Astrocyte (in vitro differentiated cells and primary cell): ENCODE measurements at places on chromosomes 5 and 9. TPM values are rescaled to one million over a fixed set of nuclear protein-coding genes. Genes with fewer than 3 reads are reported as not detected.
A peak's percentile ranks its signal among the peaks of the same experiment; 100 is the strongest.

GRCh38 chr9:85079349-85079748 is 409.8 kb downstream of the NTRK2 start:
- no peak for DNase-seq

- DNase-seq: no peak
Observed at GRCh38 chr9:136241542-136241941, 4.1 kb downstream of the QSOX2 start.

DNA sequence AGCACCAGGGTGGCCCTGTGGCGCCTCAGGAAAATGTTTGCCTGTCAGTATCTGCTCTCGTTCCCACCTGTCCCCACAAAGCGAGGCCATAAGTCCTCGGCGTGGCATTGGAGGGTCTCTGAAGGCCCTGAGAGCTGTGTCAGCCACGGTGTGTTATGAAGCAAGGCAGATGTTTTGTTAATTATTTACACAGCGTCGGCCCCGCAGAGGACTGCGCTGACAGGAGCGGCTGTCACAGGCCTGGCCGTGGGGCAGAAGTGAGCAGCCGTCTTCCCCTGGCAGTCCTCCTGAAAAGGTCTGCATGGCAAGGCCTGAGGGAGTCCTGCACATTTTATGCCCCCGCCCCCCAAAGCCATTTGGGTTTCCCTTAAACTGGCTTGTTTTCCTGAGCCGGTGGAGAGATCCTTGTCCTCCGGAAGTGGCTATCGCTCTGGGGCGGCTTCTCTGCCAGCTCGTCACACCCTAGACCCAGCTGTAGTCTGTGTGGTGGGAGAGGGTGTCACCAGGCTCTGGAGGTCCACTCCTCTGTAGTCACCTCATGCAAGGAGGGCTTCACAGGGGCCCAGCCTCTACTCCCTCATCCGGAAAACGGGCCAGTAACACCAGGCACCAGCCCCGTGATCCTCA is 6.2 kb downstream of the NEK6 start:
- DNase-seq: no peak

DNA sequence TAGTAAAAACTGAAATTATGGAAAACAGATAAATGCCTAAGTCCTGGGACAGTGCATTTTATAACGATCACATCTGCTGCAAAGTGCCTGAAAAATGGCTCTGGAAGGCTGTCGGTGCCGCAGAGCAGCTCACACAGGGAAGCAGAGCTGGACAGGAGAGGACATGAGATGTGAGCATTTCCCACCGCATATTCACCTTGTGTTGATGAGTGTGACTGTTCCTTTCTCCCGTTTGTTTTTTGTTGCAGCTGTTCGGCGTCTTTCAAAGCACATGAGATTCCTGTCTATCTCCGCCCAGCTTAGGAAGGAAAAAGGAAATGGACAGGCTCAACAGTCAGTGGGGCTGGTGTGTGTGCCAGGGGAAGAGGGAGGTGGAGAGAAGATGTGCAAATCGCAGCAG is 164.9 kb upstream of the SEMA6A start:
- DNase-seq: no peak

DNA sequence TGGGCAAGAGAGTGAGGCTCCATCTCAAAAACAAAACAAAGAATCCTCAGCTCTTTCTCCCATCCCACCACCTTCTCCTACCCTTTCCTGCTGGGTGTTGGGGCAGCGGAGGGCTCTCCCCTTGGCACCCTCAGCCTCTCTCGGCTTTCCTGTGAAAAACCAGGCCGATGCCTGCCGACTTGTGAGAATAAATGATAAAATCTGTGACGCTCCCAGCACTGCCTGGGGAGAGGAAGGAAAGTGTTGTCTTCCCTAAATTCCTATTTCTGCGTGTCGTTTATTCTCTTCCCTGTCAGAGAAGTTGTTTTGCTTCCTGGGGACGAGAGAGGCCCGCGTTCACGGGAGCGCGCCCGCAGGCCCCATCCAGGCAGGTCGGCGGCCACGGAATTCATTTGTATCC is 19.7 kb downstream of the NEK6 start:
- no peak for DNase-seq

DNA sequence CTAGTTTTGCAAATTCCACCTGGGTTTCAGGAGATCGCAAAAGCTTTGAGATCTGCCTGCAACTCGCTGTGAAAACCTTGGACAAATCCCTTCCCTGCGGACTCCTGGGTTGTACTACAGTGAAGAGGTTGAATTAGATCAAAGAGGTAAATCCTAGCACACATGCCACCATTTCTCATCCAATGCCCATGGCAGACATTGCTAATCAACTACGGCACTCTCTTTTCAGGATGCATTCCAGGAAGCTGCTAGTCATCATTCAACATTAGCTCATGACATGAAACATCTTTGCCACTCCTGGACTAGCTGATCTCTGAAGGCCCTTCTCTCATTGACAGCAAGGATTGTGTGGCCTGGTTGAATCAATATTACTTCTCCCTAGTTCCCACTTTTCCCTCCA is 46.1 kb downstream of the PCDH1 start:
- no peak for DNase-seq

DNA sequence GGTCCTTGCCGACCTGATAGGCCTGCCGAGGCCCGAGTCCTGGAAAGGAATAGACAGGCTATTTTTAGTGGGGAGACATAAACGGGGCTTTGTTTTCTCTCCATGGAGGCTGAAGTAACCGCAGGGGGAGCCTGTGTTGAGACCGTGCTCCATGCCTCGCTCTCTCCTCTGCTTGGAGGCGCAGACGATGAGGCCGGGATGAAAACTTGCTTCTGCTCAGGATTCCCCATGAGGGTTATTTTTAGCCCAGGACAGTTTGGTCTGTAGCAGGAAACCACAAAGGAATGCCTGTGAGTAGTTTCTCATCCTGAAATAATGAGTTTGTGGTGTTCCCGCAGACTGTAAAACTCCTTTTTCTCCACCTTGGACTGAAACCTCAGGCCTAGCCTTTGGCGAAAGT is 81.9 kb upstream of the RARS1 start:
- DNase-seq: peak; percentile 96

GRCh38 chr5:1294835-1295649 is at the start of gene TERT:
Gene TERT (minus strand): TSS chr5:1295068. CDS start chr5:1294989, 79 bp downstream.
- DNase-seq: no peak

GRCh38 chr9:23693374-23693773 is 132.7 kb downstream of the ELAVL2 start:
- DNase-seq: no peak

DNA sequence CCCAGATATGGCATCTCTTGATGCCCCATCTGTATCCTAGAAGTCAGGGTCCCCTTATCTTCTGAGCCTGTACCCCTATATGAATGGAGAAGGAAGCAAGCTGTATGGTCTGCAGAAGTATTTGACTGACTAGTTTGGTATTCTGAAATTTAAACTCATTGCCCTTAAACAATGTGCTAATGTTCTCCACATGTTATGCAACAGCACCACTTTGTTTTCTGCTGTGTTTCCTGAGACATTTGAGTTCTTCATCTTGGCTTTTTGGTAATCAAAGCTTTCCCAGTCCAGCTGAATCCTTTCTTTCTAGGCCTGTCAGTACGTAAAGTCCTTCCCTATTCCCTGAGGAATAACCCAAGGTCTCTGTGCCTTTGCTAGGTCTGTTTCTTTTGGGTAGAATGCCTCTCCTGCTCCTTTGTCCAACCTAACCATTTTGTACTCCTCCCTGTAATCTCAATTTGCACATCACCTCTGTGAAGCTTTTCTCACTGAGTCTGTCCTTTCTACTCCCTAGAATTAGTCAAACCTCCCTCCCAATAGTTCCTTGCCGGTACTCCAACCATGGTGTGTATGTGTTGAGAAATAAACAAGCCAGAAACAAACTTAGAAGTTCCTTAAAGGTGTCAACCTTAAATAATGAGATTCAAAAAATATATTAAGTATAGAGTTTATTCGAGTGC is 72.1 kb upstream of the HSPB3 start:
- DNase-seq: no peak

The RNF180 gene
- total RNA-seq: 4.6 and 5.4 TPM in 2 replicates

The HK3 gene
- 0.14 TPM in 1 of 2 replicates, not detected in the other for total RNA-seq

The RARS1 gene
- 139 and 143 TPM in 2 replicates for total RNA-seq

The CAVIN4 gene
- total RNA-seq: 4.2 and 6.0 TPM in 2 replicates

The FEM1C gene
- 20.6 and 22.9 TPM in 2 replicates for total RNA-seq

The ORM1 gene
- total RNA-seq: not detected in 2 replicates

The IL13 gene
- total RNA-seq: not detected in 2 replicates

The LECT2 gene
- total RNA-seq: not detected in 2 replicates
